Vagina (tissue), 2 donors: ENCODE measurements at places on chromosomes 11 and 22. TPM values are rescaled to one million over a fixed set of nuclear protein-coding genes. Genes with fewer than 3 reads are reported as not detected.
A peak's percentile ranks its signal among the peaks of the same experiment; 100 is the strongest.

Gene RFPL3
- total RNA-seq, result not detected

Gene MOGAT2
- not detected for total RNA-seq

DNA sequence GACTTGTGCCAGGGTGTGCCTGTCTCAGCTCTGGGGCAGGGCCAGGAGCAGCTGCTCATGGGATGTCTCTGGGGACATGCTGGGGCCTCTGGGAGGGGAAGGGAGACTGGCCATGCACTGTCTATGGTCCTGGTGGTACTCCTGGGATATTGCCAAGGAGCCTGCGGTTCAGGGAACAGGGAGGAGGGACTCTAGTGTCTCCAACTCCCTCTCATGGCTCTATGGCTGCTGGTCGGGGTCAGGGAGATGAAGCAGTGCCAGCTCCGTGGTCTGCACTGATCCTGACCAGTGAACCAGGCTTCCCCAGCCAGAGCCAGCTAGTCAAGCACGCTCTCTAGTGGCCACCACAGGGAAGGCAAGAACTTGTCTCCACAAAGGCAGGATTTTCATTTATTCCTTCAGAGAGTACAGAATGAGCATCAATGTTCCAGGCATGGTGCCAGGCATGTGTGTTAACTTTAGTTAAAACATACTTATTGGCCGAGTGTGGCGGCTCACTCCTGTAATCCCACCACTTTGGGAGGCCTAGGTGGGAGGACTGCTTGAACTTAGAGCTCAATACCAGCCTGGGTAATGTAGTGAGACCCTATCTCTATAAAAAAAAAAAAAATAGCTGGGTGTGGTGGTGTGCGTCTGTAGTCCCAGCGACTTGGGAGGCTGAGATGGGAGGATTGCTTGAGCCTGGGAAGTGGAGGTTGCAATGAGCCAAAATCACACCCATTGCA is 2.5 kb upstream of the BEST1 start:
- H3K27me3 ChIP-seq, result no peaks in the 10 kb centered on the region
- no peak for DNase-seq
- H3K27ac ChIP-seq, result peak overlapping the region; percentile 47

Gene DDIAS
- 1.5 TPM for total RNA-seq

DNA sequence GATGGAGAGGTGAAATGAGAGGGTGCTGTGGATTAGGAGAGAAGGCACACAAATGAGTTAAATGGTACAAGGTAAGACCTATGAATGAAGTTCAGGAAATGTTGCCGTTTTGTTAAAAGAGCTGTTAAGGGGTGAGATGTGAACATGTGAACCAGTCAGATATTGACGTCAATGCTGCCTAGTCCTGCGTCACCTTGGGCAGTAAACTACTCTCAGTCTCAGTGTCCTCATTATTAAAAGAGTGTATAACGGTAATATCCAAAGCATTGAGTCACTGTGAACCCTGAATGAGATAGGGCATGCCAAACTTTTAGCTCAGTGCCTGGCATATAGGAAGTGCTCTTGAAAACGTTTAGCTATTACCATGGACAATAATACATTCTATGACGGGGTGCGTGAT is 32.4 kb upstream of the SORL1-AS1 start:
- no peaks in the 10 kb centered on the region for H3K27me3 ChIP-seq
- DNase-seq, result no peak
- H3K27ac ChIP-seq, result no peak overlapping the region
- no peaks in the 10 kb centered on the region for H3K36me3 ChIP-seq
- no peaks in the 10 kb centered on the region for H3K4me1 ChIP-seq

GRCh38 chr11:108498816-108499408 is 728 bp upstream of the POGLUT3 start:
- peak overlapping the region; percentile 92 for H3K4me3 ChIP-seq
- DNase-seq, result no peak
- H3K27me3 ChIP-seq, result no peaks in the 10 kb centered on the region
- H3K4me1 ChIP-seq, result peaks cover 41% of the 10 kb centered on the region
- peak overlapping the region; percentile 98 for H3K27ac ChIP-seq

DNA sequence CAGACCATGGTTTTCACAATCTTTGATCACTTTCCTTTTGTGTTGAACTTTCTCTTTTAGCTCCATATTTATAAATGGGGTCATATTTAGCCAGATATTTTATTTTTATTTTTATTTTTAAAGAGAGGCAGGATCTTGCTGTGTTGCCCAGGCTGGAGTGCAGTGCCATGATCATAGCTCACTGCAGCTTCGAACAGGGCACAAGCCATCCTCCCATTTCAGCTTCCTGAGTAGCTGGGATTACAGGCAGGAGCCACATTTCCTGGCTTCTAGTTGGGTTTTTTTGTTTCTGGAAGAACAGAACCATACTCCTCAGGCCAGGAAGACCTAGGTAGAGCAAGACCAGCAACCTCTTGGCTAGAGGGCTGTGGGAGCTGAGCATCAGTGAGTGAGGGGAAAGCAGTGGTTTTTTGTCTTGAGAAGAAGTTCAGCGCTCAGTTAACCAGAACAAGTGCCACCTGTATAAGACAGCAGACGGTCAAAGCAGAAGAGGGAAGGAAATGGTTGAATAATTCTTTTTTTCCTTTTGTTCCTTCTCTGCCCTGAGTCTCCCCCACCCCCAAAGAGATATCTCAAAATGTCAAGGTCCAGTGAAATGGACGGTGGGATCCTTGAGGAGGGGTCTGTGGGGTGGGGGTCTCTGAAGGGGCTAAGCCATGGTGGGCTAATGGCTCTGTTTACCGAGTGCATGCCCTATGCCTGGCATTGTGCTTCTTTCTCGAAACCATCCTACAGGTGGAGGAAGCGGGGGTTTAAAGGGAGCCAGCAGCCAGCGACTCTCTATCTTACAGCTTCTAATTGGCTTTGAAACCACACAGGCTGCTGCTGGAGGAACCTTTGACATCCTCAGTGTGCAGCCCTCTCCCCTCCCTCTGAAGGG is 63.0 kb downstream of the PTPRJ start:
- H3K27me3 ChIP-seq, result no peaks in the 10 kb centered on the region
- no peak overlapping the region for H3K27ac ChIP-seq
- H3K4me1 ChIP-seq, result no peaks in the 10 kb centered on the region
- no peak for DNase-seq
- no peak overlapping the region for H3K4me3 ChIP-seq
- H3K36me3 ChIP-seq, result no peaks in the 10 kb centered on the region

Gene ANGPTL5
- not detected for total RNA-seq

Gene MPEG1
- 3.9 TPM for total RNA-seq

Gene NAALADL1
- 30.7 TPM for total RNA-seq

Gene KRTAP5-1
- not detected for total RNA-seq

DNA sequence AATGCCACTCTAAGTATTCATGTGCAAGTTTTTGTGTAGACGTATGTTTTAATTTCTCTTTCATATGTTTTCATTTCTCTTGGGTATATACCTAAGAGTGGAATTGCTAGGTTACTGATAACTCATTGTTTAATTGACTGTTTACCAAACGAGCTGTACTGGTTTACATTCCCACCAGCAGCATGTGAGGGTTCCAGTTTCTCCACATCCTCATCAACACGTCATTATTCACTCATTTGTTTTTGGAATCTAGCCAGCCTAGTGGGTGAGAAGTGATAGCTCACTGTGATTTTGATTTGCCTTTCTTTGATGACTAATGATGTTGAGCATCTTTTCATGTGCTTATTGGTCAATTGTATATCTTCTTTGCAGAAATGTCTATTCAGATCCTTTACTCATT is 4.0 kb downstream of the ANKRD13D start:
- peaks cover 47% of the 10 kb centered on the region for H3K4me1 ChIP-seq

DNA sequence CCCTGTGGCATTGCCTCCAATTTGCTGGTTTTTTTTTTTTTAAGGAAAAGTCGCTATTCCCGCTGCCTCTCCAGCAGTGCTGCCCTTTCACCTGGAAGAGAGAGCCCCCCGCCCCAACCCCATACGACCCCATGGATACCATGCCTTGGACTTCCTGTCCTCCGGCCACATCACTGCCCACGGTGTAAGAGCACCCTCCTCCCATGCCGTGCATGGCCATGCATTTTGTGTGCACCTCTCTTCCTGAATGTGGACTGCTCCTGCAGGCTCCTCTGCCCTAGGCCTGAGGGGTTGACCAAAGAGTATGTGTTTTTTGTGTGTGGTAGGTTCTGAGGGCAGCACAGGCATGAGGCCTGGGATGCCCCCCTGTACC is 65.6 kb upstream of the SPON1 start:
- H3K36me3 ChIP-seq, result no peaks in the 10 kb centered on the region
- H3K27ac ChIP-seq, result no peak overlapping the region
- no peaks in the 10 kb centered on the region for H3K4me1 ChIP-seq
- peak; percentile 42 for DNase-seq
- no peaks in the 10 kb centered on the region for H3K27me3 ChIP-seq

DNA sequence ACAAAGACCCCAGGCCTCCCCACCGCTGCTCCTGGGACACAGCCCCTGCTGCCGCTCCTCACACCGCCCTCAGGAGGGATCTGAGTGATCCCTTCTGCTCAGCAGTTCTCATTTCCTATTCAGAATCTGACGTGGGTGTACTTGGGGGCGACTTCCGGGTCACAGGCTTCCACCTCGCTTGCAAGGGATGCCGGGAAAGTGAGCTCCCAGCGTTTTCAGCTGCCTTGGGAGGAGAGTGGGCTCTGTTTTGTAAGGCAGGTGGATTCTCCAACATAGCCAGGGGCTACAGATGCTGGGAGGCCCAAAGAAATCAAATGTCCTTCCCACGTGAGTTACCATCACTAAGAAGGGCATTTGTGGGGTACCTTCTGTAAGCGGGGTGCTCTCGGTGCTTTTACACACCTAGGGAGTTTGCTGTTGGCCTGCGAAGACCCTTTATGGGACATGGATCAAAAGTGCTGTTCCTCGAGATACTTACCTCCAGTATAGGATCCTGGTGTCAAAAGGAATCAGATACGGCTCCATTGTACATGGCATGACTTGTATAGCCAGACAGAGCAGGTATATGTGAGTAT is 9.7 kb upstream of the LRRC10B start:
- no peak overlapping the region for H3K4me3 ChIP-seq
- H3K27ac ChIP-seq, result no peak overlapping the region
- no peaks in the 10 kb centered on the region for H3K4me1 ChIP-seq
- no peaks in the 10 kb centered on the region for H3K36me3 ChIP-seq
- DNase-seq, result no peak
- H3K27me3 ChIP-seq, result no peaks in the 10 kb centered on the region

- H3K27ac ChIP-seq, result peak within 1 kb of the TSS; percentile 93
- peaks cover 40% of the 10 kb centered on the region for H3K4me1 ChIP-seq
- H3K27me3 ChIP-seq, result no peaks in the 10 kb centered on the region
- no peaks in the 10 kb centered on the region for H3K36me3 ChIP-seq
- peak within 1 kb of the TSS; percentile 64 for H3K4me3 ChIP-seq
- peak; percentile 67 for DNase-seq
Observed at GRCh38 chr11:45146072-45147016, at the start of gene PRDM11. Gene PRDM11 (plus strand): TSS chr11:45146639. CDS start chr11:45181767, 35,128 bp downstream.

GRCh38 chr11:65060913-65061408 is 2.6 kb upstream of the NAALADL1 start:
- no peaks in the 10 kb centered on the region for H3K4me1 ChIP-seq
- H3K27ac ChIP-seq, result no peak overlapping the region
- H3K27me3 ChIP-seq, result no peaks in the 10 kb centered on the region
- no peaks in the 10 kb centered on the region for H3K36me3 ChIP-seq
- no peak overlapping the region for H3K4me3 ChIP-seq

- H3K27ac ChIP-seq, result no peak overlapping the region
- no peaks in the 10 kb centered on the region for H3K4me1 ChIP-seq
- no peaks in the 10 kb centered on the region for H3K27me3 ChIP-seq
- H3K4me3 ChIP-seq, result no peak overlapping the region
- DNase-seq, result no peak
- no peaks in the 10 kb centered on the region for H3K36me3 ChIP-seq
Observed at GRCh38 chr11:37199082-37199481, 601.0 kb upstream of the RAG2 start.

DNA sequence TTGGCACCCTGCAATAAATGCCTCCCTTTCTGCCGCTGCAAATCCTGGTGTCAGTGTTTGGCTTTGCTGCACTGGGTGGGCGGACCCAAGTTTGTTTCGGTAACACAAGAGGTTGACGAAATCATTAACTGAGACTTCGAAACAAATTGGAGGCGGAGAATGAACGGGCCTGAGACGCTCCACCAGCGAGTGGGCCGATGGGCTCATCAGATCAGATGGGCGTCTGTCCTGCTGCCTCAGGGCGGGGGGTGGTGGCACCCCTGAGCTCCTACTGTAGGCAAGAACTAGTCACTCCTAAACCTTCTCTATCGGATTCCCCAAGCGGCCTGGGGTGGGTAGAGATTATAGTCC is 918 bp upstream of the CAPN5 start:
- H3K4me3 ChIP-seq, result peak overlapping the region; percentile 77
- DNase-seq, result no peak
- peaks cover 19% of the 10 kb centered on the region for H3K4me1 ChIP-seq
- H3K27ac ChIP-seq, result peak overlapping the region; percentile 85
- no peaks in the 10 kb centered on the region for H3K27me3 ChIP-seq

Gene PLEKHA7
- 45.9 TPM for total RNA-seq

Gene AIFM3
- total RNA-seq, result not detected

Gene GNAZ
- total RNA-seq, result 11.3 TPM

DNA sequence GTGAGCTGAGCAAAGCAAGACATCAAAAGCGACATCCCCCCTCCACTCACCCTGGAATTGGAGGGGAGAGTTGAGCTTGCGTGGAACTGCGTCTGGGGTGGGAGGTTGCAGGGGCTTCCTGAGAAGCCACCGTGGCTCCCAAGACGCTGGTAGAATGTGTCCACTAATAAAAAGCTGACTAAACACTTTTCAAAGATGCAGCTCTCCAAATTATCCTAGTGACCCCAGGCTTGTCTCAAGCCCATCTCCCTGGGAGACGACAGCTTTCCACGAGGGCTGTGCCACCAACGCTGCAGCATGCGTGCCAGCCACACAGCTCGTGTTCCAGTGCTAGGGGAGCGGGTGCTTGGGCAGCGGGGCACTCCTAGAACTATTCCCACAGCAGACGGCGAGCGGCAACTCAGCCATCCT is 6.3 kb upstream of the GAL start:
- no peaks in the 10 kb centered on the region for H3K27me3 ChIP-seq
- H3K27ac ChIP-seq, result no peak overlapping the region
- H3K4me3 ChIP-seq, result no peak overlapping the region
- DNase-seq, result no peak

- H3K27ac ChIP-seq, result peak within 1 kb of the TSS; percentile 13
- DNase-seq, result no peak
- H3K27me3 ChIP-seq, result no peaks in the 10 kb centered on the region
Observed at GRCh38 chr22:37244114-37244921, at the start of gene RAC2. Gene RAC2 (minus strand): TSS chr22:37244269. CDS start chr22:37244148, 121 bp downstream.
